Uterine smooth muscle cell (primary cell): ENCODE measurements at places on chromosomes 3 and 15. TPM values are rescaled to one million over a fixed set of nuclear protein-coding genes. Genes with fewer than 3 reads are reported as not detected.

Gene PSMD2
- 711 and 1,487 TPM in 2 replicates for total RNA-seq

Gene IL17RE
- 0.62 and 2.0 TPM in 2 replicates for total RNA-seq

Gene PHC3
- total RNA-seq: 30.1 and 30.4 TPM in 2 replicates

Gene MST1R
- total RNA-seq: 0.25 and 0.33 TPM in 2 replicates

Gene EIF4E3
- total RNA-seq: 1.2 and 2.2 TPM in 2 replicates

Gene SHF
- 1.1 and 2.5 TPM in 2 replicates for total RNA-seq

Gene GOLGA6L4
- total RNA-seq: 1.2 TPM in 2 replicates

Gene PDCD6IP
- 158 and 284 TPM in 2 replicates for total RNA-seq

Gene CNTN4
- 0.12 and 1.00 TPM in 2 replicates for total RNA-seq

Gene KLHL6
- total RNA-seq: under 0.01 TPM in 2 replicates

Gene TFRC
- 301 and 315 TPM in 2 replicates for total RNA-seq

Gene ZNF80
- not detected in 2 replicates for total RNA-seq
